Fibroblast of skin of left quadriceps (primary cell): ENCODE measurements at places on chromosomes 2 and 18.

GRCh38 chr2:59322005-59322404 is 1080.9 kb upstream of the FANCL start:
- no peak for DNase-seq

DNA sequence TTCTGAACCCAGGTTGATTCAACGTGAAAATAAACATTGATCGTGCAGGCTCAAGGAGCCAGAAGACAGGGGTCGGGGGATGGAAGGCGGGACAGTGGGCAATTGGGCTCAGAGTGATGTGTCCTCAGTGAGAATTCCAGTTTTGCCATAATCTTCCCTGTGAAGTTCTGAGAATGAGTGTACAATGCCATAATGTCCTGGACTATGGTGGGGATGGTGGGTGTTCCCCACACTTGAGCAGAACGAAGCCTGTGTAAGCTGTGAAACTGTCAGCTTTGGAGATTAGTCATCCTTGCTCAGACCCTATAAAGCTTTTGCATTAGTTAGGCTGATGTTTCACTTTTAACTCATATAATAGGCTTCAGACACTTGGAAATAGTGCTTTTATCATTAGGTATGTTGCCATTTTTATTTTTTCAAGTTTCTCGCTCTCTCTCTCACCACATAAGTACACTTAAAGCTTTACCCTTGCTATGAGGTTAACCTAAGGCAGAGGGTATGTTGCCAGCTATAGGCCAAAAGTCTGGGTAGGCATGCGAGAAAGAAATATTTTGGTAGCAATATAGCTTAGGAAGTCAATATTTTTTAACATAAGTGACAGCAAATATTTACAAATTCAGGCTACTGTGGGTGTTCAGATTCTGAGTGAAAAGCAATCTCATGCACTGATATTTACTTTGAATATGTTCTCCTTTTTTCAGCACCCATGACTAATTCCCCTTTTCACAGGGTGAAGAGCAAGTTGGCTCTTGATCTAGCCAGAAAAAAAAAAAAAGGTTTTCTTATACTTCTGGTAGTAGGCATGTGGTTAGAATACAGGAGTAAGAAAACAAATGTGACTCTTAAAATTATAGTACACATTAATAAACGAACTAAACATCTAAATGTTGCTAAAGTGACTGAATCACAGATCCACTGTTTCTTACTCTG is 47.2 kb downstream of the CDC42EP3 start:
- no peak for DNase-seq

DNA sequence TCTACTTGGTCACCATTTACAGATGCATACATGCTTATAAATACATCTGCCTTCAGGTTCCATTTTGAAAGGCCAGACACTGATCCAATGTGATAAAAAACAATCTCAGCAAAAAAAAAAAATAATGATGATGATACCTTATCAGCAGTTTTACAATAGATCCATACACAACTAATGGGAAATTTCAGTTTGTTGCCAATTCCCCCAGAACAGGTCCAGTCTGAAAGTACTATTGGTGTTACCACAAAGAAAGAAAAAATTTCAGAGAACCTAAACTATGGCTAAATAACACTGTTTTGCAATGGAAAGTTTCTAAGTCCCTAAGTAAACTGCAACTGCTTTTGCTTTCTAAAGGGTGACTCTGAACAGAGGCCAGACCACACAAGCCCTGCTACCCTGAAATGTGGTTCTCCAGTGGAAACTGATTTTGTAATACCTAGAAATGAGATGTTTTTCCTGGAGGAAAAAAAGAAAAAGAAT is 54.1 kb downstream of the LPIN2 start:
- DNase-seq, result no peak

- peak; percentile 11 for DNase-seq
These were observed 22.2 kb upstream of the IL1RN start for GRCh38 chr2:113105047-113105785.

GRCh38 chr2:138336146-138336545 is 165.4 kb upstream of the SPOPL start:
- no peak for DNase-seq

GRCh38 chr2:48961009-48961408 is 193.3 kb downstream of the FSHR start:
- no peak for DNase-seq

GRCh38 chr2:33354981-33355380 is 121.5 kb upstream of the RASGRP3 start:
- DNase-seq, result peak; percentile 94

- peak; percentile 32 for DNase-seq
These were observed 16.6 kb downstream of the ATOH8 start for GRCh38 chr2:85770369-85770768.

DNA sequence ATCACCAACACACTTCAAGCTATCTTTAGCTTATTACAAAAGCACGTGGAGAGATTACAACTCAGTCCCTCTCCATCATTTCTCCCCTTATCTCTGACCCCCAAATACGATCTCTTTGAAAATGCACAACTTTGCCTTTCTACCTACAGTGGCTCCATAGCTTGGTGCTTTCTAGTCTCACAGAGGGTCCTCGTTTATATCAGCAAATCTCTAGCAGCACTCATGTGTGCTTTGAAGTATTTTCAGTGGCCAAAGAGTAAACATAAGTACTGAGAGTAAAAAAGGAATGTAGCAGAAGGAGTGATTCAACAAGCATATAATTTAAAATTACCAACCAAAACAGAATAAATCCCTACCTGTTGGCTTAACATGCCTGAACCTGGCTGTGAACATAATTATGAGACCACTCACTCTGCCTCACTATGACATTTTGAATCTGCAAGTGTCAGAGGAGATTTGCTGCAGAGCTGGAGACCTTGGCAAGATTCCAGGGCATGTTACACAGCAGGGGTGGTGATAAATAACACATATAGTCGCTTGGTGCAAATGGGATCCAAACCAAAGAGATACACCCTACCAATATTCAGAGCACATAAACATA is 54.6 kb downstream of the LAMA3 start:
- DNase-seq, result no peak

GRCh38 chr2:197878792-197879191 is 74.4 kb downstream of the PLCL1 start:
- DNase-seq, result no peak

- DNase-seq, result no peak
These were observed 74.1 kb downstream of the GALR1 start for GRCh38 chr18:77323640-77324299.

- no peak for DNase-seq
These were observed 73.8 kb downstream of the CBLN2 start for GRCh38 chr18:72470391-72470790.

DNA sequence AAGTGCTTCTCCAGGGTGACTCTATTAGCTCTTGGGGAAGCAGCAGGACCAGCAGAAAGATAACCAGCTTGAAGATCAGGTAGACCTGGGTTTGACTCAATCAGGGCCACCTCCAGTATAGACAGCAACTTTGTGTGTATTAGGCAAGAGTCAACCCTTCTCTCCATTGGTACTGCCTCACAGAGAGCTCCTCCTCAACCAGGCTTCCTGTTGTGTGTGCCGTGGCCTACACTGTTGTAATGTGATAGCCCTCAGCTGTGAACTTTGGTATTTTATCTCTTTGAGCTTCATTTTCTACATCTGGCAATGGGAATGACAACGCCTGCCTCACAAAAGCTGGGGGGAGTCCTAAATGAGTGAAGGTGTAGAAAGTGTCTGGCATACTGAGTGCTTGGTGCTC is 17.0 kb upstream of the MAP3K20 start:
- DNase-seq, result no peak

- no peak for DNase-seq
These were observed 44.4 kb downstream of the LCT start for GRCh38 chr2:135792401-135793150.

DNA sequence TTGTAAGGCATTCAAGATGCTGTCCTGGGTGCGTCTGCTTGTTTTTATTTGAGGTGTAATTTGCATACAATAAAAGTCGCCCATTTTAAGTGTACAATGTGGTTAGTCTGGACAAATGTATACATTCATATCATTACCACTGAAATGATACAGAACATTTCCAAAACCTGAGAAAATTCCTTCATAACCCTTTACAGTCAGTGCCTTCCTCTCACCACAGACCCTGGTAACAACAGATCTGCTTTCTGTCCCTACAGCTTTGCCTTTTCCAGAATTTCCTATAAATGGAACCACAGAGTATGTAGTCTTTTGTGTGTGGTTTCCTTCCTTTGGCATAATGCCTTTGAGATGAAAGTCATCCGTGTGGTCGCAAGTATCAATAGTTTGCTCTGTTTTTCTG is 45.8 kb upstream of the NFU1 start:
- DNase-seq, result no peak

GRCh38 chr18:61993831-61994230 is 101.0 kb upstream of the RNF152 start:
- no peak for DNase-seq

DNA sequence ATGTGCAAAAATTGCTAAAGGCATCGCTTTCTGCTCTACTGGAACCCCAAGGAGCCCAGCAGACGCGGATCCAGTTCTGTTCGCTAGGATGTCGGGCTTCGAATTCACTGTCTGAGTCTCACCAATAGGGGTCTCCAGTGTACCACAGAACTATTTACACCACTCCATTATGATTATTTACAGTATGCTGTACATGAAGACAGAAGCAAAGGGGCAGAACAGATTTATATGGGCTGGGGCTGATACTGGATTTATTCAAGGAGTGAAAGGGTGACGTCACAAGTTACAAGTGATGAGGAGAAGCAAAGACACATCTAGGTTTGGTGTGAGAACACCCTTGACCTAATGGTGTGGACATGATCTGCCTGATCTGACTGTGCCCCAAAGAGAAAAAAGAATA is 185.3 kb upstream of the ATP5MC3 start:
- DNase-seq, result peak; percentile 25

DNA sequence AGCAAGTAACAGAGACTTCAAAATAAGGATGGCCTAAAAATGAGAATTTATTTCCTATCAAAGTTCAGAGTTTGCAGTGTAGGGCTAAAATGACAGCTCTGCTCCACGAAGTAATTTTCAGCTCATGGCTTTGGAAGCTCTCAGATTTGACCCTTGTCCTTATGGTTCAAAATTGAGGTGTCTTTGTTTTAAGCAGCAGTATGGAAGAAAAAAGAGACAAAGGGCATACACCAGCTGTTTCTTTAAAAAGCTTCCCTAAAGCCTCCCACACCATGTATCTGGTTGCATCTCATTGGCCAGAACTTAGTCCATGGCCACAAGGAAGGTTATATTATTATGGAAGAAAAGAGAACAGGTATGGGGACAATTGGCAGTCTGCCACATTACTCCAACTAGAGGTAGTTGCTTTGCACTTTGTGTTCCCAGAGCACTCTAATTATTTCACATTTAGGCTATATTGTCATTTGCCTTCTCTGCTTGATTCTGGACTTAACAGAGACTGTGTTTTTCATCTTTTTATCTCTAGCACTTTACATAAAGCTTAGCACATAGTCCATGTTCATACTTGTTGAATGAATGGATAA is 180.4 kb downstream of the MCFD2 start:
- DNase-seq, result no peak

DNA sequence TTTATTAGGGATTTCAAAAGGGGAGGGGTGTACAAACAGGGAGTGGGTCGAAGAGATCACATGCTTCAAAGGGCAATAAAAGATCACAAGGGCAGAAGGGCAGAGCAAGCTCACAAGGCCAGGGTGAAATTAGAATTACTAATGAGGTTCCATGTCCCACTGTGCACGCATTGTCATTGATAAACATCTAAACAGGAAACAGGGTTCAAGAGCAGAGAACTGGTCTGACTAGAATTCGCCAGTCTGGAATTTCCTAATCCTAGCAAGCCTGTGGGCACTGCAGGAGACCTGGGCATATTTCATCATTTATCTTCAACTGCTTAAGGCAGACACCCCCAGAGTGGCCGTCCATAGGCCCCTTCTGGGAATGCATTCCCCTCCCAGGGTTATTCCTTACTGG is 408.2 kb downstream of the ZNF804A start:
- no peak for DNase-seq

DNA sequence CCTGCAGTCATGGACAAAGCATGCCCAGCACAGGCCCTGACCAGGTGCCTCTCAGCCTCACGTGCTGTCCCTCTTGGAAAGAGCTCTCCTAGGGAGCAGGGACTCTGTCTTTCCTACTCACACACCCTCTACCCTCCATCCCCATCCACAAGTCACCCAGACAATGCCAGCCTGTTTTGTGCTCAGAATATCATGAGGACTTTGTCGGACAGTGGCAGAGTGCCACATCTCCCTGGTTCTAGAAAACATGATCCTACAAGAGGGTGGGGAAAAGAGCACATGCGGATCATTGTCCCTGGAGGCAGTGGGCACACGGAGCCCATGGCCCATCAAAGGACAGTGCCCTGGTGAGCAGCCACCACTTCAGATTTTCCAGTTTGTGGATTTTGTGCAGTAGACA is 3.7 kb upstream of the MAL start:
- DNase-seq, result no peak

GRCh38 chr2:206597717-206598218 is 44.5 kb upstream of the FAM237A start:
- DNase-seq, result no peak

GRCh38 chr18:72235422-72235821 is 308.7 kb downstream of the CBLN2 start:
- no peak for DNase-seq

DNA sequence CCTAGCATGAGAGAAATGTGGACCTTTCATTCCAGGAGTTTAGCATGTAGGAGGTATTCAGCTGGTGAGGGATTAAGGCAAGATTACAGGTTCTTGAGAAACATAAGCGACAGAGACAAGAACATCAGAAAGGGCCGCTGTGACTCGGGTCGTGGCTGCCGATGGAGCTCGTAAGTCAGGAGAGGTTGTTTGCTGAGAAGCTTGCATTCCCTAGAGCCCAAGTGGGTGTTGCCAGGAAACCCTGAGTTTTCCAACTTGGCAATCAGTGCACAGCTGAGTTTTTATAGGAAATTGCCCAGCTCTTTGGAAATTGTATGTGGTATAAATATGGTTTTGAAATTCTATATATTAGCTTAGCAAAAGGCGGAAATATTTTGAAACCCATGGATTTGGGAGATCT is 46.4 kb upstream of the CYP1B1 start:
- no peak for DNase-seq
